ENCODE measurements at places on chromosomes 2 and 18. TPM values are rescaled to one million over a fixed set of nuclear protein-coding genes. Genes with fewer than 3 reads are reported as not detected.

The MTLN gene
- total RNA-seq: 61.5 TPM

The KCTD1 gene
- 17.9 TPM for total RNA-seq

The IL36G gene
- total RNA-seq: not detected

The EVX2 gene
- not detected for total RNA-seq

The PLGLB2 gene
- 0.83 TPM for total RNA-seq

All from ureter (tissue), 1 donor.